ENCODE measurements at places on chromosomes 3 and 15.

- H3K27me3 ChIP-seq = no peaks in the 10 kb centered on the region
- no peak overlapping the region for H3K27ac ChIP-seq
- peaks cover 1% of the 10 kb centered on the region for H3K4me1 ChIP-seq
- no peak overlapping the region for H3K4me3 ChIP-seq
- H3K36me3 ChIP-seq = no peaks in the 10 kb centered on the region
- no peak for DNase-seq
Observed at GRCh38 chr3:57803647-57804081, 47.6 kb downstream of the SLMAP start.

GRCh38 chr3:123621186-123621849 is 36.5 kb upstream of the HACD2 start:
- H3K27ac ChIP-seq = no peak overlapping the region
- no peaks in the 10 kb centered on the region for H3K27me3 ChIP-seq
- H3K36me3 ChIP-seq = 0 out of 2 replicates have a peak, but pooled peaks cover 2% of the 10 kb centered on the region
- H3K4me1 ChIP-seq = peaks cover 2% of the 10 kb centered on the region

DNA sequence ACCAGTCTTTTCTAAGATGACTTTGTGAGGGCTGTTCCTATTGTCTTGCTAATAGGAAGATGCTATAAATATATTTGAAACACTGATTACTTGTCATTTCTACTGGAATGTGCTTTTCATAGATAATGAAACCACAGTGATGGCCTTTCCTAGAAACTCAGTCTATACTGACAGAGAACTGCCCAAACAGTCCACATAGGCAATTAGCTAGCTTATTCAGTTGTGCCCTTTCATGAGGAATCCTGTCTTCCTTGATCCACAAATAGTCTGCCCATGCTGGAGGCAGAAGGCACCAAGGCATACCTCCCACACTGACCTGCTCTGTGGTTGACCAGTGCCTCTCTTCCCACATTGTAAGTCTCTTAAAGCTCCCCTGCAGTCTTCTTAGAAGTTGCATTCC is 135.9 kb downstream of the CMSS1 start:
- H3K36me3 ChIP-seq = no peaks in the 10 kb centered on the region
- no peak overlapping the region for H3K4me3 ChIP-seq
- H3K4me1 ChIP-seq = no peaks in the 10 kb centered on the region
- DNase-seq = no peak
- H3K27ac ChIP-seq = no peak overlapping the region
- H3K27me3 ChIP-seq = no peaks in the 10 kb centered on the region

GRCh38 chr3:98561727-98562521 is 30.1 kb downstream of the GPR15 start:
- no peak for DNase-seq
- H3K4me1 ChIP-seq = no peaks in the 10 kb centered on the region
- H3K27ac ChIP-seq = no peak overlapping the region
- no peaks in the 10 kb centered on the region for H3K27me3 ChIP-seq
- H3K36me3 ChIP-seq = no peaks in the 10 kb centered on the region
- H3K4me3 ChIP-seq = no peak overlapping the region

DNA sequence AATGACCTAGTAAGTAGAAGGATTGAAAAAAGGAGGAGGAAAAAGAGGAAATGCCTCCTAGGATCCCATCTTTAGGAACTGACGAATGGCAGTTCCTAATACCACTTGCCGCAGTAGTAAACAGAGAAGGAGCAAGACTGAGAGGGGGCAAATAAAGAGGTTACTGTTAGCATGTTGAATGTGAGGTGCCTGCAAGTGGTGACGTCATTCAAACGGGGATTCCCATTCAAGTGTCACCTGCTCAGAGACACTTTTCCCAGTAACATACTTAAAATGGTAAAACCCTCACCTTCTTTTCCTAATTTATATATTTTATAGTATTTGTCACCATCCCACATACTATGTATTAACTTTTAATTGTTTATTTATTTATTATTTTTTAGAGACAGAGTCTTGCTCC is 178.9 kb downstream of the IL5RA start:
- no peak for DNase-seq
- no peak overlapping the region for H3K27ac ChIP-seq
- H3K4me3 ChIP-seq = no peak overlapping the region
- H3K4me1 ChIP-seq = no peaks in the 10 kb centered on the region

DNA sequence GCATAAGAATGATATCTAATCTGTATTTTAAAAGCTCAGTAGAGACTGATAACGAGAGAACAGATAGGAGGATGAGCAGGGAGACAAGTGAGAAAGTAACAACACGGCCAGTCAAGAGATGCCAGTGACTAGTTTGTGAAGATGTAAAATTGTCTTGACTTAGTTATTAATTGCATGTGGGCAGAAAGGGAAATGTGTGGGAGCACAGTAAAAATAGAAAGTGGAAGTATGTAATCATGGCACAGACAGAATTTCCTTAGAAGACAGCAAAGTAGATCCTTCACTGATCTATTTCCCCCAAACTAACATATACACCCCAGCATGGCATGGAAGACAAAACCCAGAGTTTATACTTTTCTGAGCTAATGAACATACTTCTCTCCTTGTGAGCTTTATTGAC is 344.5 kb downstream of the FGF12 start:
- DNase-seq = no peak
- H3K27me3 ChIP-seq = no peaks in the 10 kb centered on the region
- H3K4me1 ChIP-seq = no peaks in the 10 kb centered on the region
- no peak overlapping the region for H3K4me3 ChIP-seq

DNA sequence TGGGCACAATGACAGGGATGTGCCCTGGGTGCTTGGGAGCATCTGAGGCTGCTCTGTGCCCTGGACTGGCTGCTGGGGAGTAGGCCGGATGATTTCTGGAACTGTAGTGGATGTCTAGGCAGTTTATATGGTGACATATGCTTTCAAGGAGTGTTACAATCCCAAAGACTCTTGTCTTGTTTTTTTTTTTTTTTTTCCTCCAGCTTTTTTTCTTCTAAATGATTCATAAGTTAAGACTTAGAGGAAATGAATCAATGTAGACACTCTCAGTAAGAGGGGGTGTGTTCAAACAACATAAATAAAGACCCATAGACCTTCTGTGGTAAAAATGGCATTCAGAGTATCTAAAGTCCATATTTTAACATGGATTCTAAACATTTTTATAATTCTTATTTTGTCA is 706.1 kb upstream of the GOLIM4 start:
- H3K27me3 ChIP-seq = no peaks in the 10 kb centered on the region
- DNase-seq = no peak
- no peak overlapping the region for H3K4me3 ChIP-seq
- H3K4me1 ChIP-seq = peaks cover 3% of the 10 kb centered on the region
- no peaks in the 10 kb centered on the region for H3K36me3 ChIP-seq
